Posterior vena cava (tissue), 2 donors: ENCODE measurements at places on chromosomes 13 and 19. TPM values are rescaled to one million over a fixed set of nuclear protein-coding genes. Genes with fewer than 3 reads are reported as not detected.
A peak's percentile ranks its signal among the peaks of the same experiment; 100 is the strongest.

GRCh38 chr19:29664753-29665214, 477 bp upstream of the PLEKHF1 start:
- no peak for DNase-seq

DNA sequence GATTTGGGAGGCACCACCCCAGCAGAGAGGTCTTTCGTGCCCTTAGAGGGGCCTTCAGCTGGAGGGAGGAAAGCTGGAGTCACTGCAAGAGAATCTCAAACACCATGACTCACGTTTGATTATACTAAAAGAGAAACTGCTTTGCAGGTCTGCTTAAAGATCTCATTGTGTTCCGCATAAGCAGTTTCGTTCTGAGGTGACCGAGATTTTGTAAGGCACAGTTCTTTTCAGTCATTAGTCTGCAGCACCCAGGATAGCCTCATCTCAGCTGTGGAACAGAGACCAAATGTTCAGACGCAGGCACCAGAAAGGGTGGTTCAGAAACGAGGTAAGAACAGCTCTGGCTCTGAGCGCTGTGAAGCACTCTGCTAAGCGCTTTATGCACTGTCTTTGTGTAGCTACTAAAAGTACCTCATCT, 71.2 kb upstream of the GTF3A start:
- DNase-seq: no peak

The ZNF724 gene
- 1.4 TPM for total RNA-seq

GRCh38 chr13:24092108-24092507, 68.4 kb upstream of the SPATA13 start:
- DNase-seq: no peak

- DNase-seq: no peak
These were observed 5.7 kb downstream of the ZSWIM9 start for GRCh38 chr19:48176226-48176625.

The NMRK2 gene
- 0.51 TPM for total RNA-seq

GRCh38 chr13:94057618-94058186, 421.8 kb downstream of the DCT start:
- DNase-seq: no peak

The NCAN gene
- not detected for total RNA-seq

GRCh38 chr19:3548606-3549005, 8.8 kb downstream of the MFSD12 start:
- DNase-seq: no peak

The OPA3 gene
- total RNA-seq: 9.8 TPM

The ZNF578 gene
- total RNA-seq: 3.7 TPM

DNA sequence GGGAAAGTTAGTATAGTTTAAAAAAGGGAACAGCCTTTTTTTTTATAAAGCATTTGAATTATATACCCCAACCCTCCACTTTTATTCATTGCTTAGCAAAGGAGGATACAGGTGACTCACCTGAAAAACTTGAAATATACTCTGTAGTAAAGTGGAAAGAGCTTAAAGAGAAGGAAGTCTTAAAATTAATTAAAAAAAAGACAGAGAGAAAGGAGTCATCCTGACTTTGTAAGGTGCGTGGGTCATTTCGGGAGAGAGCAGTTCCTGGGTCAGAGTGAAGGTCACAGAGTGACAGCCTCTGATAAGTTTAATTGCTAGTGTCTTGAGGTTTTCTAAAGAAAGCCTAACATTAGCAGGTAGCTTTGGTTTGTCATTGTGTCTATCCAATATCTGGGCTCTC, 310.3 kb downstream of the KLF5 start:
- DNase-seq: no peak

DNA sequence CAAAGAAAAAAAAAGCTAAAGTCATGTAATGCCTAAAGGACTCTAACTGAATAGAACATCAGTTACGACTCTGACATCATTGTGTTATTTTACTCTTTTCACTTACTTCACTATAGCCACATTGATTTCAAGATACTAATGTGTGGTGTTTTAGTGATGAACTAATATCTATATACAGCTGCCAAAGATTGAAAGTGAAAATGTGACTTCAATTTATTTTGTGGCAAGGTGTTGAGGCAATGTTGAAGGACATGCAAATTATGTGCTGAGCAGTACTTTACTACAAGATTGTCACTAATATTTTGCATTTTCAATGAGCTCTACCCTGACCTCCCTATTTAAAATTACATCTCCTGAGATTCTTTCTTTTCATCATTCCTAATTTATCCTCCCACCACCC, 1911.9 kb upstream of the PCDH20 start:
- DNase-seq: no peak

DNA sequence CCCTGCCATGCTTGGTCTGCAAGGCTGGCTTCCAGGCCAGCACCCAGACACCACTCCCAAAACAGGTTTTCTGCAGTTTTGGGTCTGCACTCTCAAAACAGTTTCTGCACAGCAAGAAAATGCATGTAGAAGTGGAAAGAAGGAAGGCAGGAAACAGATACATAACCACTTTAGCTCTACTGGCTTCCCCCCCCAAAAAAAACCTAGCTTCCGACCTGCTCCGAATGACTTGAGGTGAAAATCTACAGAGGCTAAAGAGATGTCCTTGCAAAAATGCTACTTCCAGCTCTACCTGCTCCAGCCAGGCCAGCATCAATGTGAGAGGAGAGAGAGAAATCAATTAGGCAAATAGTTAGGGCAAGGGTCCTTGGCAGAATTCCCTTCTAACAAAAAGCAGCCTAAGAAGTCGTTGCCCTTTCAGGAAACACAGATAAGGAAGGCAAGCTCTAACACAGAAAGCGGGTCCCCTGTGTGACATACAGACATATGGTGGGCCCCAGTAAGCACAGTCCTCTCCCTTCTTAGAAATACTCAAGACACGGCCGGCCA, 3.4 kb downstream of the C19orf12 start:
- peak; percentile 16 for DNase-seq

- DNase-seq: no peak
These were observed 8.5 kb upstream of the UBE2L5 start for GRCh38 chr13:30413842-30414241.

The KLK3 gene
- not detected for total RNA-seq

DNA sequence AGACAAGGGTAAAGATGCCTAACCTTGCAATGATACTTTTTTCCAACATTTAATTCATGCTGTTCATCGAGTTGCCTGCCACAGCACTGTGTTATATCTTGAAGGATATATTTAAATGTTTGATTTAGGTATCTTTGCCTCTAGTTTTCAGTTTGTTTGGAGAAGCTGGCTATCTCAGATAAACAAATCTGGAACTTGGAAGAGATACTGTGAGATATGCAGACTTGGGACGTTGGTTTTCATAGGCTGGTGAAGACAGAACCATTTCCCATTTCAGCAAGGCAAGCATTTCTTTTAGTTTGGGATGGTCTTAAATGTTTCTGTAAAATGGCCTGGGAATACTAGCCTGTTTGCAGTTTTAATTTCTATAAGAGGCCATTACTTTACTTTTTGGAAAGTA, 3.3 kb downstream of the RNASEH2B start:
- DNase-seq: no peak

- no peak for DNase-seq
These were observed 915 bp upstream of the KCTD12 start for GRCh38 chr13:76887076-76887563.

DNA sequence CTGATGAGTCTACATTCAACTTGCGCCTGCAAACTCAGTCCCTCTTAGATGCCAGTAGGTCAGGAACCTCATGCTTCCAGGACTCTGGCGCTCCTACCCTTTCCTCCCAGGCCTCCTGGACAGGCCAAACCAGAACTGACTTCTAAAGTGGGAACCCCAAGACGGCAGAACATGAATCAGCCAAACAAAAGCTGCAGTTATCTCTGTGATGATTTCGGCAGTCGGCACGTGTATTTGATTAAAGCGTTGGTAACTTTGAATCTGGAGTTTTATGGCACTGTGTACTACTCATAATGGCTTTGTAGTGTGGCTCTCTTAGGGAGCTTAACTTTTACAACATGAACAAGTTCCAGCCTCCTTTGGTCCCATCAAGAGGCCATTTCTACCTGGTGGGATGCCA, 13.7 kb downstream of the ACTN4 start:
- no peak for DNase-seq

The ZNF93 gene
- total RNA-seq: 4.2 TPM

The F10 gene
- total RNA-seq: 19.8 TPM

GRCh38 chr13:104592127-104592526, 1525.9 kb upstream of the SLC10A2 start:
- no peak for DNase-seq

- no peak for DNase-seq
These were observed 586 bp downstream of the MRI1 start for GRCh38 chr19:13764821-13765394.

DNA sequence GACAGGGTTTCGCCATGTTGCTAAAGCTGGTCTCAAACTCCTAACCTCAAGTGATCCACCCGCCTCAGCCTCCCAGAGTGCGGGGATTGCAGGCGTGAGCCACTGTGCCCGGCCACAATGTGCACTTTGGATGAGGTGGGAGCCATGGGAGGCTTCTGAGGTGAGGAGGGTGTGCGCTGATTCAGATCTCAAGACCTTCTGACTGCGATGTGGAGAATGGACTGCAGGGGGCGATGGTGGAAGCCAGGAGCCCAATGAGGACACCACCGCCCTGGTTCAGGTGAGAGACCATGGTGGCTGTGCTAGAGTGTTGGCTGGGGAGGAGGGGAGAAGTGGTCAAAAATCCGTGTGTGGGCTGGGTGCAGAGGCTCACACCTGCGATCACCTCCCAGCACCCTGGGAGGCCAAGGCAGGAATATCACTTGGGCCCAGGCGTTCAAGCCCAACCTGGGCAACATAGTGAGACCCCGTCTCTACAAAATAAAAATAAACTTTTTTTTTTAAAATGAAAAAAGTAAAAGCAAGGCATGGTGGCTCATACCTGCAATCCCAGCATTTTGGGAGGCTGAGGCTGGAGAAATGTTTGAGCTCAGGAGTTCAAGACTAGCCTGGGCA, 5.6 kb downstream of the INAFM1 start:
- DNase-seq: no peak

The GRIN3B gene
- not detected for total RNA-seq

The TMEM255B gene
- 20.2 TPM for total RNA-seq

- DNase-seq: no peak
These were observed 6.0 kb downstream of the RDH8 start for GRCh38 chr19:10019246-10019645.

GRCh38 chr13:39603424-39603947, 493 bp upstream of the LHFPL6 start:
- no peak for DNase-seq

- DNase-seq: no peak
These were observed 30.7 kb downstream of the ZNF844 start for GRCh38 chr19:12095111-12095790.

GRCh38 chr19:45340232-45340898, at the start of gene KLC3:
TSS of gene KLC3 (plus strand) at chr19:45340750. CDS start at chr19:45345542, 4,792 bp downstream.
- DNase-seq: no peak

GRCh38 chr19:40407714-40408597, 5.2 kb downstream of the PRX start:
- DNase-seq: no peak

DNA sequence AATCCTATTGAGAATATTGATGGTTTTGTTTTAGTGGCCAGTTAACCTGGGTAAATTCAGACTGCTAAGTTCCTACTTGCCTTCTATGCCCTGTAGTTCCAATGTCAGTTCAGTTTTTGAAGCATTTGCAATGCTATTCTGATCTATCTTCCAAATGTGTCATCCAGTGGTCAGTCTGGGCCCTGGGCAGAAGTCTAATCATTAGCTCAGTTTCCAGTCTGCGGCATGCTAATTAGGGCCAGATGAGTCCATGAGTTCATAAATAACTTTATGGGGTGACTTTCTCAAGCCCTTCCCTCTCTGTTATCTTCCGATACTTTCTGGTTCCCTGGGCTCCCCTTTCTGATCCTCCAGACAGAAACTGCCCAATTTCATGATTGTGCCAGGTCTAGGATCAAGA, 32.7 kb downstream of the FAM187B start:
- no peak for DNase-seq

The CBLC gene
- total RNA-seq: not detected

DNA sequence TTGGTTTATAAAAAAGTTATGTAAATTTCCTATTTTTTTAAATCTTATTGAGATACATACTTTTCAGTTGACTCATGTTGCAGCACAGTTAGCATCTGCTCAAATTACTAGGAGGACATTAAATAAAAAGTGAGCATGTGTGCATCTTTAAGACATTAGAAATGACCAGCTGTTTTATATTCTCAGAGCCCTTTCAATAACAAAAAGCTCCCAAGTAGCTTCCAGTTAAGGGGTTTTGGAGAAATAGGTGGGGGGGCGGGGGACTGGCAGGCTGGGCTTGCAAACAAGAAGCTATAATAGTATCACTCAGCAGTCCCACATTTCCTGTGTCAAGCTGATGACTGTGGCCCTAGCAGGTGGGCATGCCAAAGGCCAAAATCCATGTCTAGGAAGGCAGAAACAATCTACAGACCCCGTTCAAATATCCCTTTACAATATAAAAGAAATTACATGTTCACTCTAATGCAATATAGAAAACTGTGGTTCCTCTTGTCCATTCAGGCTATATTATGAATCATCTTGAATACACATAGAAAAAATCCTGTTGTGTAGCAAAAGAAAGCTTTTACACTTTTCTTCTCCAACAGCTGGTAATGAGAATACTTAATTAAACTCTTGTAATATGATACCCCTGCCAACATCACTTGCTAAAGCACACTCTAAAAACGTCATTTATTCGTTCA, 1713.2 kb upstream of the SLC10A2 start:
- no peak for DNase-seq

The OLFM4 gene
- 0.19 TPM for total RNA-seq

DNA sequence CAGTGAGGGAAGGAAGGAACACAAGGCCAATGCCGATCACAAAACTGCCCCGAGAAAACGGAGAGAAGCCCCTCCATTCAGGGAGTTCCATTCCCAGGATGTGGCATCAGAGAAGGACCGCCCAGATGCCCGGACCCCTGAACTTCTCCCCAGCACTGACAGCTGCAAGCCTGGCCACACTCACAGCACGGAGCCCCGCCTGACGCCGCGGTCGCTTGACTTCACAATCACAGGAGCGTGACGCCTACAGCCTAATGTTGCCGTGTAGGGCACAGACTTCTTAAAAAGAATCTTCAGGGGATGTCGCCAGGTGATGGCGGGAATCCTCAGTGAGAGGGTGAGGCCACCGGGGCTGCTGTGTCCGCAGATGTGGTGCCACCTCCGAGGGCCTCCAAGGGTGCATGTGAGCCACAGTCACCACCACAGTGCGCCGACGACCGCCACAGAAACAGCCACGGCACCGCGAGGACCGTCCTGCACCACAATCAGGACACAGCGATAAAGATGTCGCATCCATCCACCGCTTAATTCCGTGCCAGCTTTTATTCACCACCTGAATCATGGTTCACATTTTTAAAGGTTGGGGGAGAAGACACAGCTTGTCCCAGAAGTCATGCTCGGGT, 77.2 kb downstream of the SPACA7 start:
- peak; percentile 40 for DNase-seq

The MUC16 gene
- total RNA-seq: 0.10 TPM

GRCh38 chr13:73422973-73423372, 364.2 kb downstream of the KLF5 start:
- no peak for DNase-seq
